ENCODE measurements at places on chromosomes 6 and 20.

GRCh38 chr6:43368259-43369160, 937 bp downstream of the ZNF318 start:
- DNase-seq = no peak

DNA sequence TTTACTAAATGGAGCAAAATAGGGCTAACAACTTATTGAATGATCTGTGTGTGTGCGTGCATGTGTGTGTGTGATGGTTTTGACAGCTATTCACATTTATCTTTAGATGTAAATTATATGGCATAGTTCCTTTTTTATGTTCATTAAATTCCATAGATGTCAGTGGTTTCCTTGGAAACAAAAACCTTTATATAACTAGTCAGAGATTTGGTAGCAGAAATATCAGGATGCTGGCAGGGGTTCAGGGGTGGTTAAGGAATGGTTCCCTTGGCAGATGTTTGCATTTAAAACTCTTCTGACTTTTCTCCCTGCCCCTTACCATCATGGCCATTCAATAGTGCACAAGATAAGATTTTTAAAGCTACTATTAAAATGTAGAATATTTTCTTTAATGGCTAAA, 256.6 kb downstream of the PLCB1 start:
- no peak for DNase-seq

DNA sequence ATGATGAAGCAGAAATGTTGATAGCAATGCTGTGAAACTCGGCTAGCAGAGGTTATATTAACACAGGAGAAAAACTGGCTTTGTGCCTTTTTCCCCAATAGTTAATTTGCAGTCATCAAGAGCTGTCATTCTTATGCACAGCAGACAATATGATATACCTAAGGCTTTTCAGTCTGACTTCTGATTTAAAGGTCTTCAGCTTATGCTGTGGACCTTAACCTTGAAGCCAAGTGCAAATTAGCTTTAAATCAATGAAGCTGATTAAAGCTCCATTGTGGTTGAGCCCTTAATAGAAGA, 171.6 kb upstream of the ID4 start:
- DNase-seq = no peak

GRCh38 chr20:43022568-43022967, 167.1 kb downstream of the PTPRT start:
- no peak for DNase-seq

- no peak for DNase-seq
Observed at GRCh38 chr6:119511024-119511423, 161.5 kb upstream of the MAN1A1 start.

GRCh38 chr6:158648682-158649131, 1.1 kb upstream of the SYTL3 start:
- no peak for DNase-seq

DNA sequence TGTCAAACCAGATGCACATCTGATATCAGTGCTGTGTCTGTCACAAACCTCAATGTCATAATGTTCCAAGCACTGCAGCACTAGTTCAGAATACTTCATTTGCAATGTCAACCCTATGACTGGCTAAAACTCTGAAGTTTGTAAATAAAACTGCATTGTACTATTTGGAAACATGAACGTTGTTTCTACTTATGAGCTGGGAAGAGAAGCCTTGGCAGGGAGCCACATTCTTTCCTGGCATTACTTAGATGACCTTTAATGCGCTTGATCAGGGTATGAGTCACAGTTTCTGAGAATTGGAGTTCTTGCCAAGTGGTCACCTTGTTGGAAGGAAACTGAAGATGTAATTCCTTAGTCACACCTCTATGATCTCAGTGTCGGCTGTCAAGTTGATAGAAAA, 664.8 kb upstream of the MMS22L start:
- DNase-seq = no peak

DNA sequence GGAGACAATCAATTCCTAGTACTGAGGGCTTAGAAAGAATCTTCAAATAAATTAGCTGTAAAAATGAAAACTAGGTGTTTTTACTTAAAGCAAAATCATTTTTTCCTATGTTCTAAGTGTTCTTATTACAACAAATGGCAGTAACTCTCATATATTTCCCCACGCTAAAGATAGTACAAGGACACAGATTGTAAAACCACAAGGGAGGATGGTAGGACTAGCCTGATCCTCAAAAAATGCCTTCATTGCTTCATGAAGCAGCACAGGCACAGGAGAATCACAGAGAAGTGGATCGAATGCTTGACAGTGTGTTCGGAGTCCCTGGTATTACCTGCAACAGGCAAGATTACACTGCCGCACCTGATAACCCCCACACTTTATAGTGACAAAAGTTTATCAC, 58.5 kb downstream of the SAMD3 start:
- DNase-seq = no peak

Data from activated T-cell treated with anti-CD3 and anti-CD28 coated beads for 1 hour (primary cell).